CD4-positive, alpha-beta T cell treated with Interleukin-21 for 1 hour (primary cell): ENCODE measurements at places on chromosomes 12 and 14.

- DNase-seq: no peak
These were observed 20.0 kb upstream of the SOCS2 start for GRCh38 chr12:93552427-93552826.

DNA sequence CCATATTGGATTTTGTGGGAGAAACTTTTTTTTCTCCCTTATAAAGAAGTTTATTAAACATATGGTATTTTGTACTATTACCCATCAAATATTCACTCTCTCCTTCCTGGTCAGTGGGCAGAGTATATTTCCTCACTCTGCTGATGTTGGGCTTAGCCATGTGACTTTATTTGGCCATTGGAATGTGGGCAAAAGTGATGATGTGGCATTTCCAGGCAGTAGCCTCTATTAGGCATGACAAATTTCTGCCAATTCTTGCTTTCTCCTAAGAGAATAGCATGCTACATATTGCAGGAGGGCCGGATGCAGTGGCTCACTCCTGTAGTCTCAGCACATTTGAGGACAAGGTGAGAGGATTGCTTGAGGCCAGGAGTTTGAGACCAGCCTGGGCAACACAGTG lies 24.4 kb upstream of the WSCD2 start:
- DNase-seq: no peak

GRCh38 chr14:35391388-35391710 lies 13.2 kb downstream of the NFKBIA start:
- no peak for DNase-seq

DNA sequence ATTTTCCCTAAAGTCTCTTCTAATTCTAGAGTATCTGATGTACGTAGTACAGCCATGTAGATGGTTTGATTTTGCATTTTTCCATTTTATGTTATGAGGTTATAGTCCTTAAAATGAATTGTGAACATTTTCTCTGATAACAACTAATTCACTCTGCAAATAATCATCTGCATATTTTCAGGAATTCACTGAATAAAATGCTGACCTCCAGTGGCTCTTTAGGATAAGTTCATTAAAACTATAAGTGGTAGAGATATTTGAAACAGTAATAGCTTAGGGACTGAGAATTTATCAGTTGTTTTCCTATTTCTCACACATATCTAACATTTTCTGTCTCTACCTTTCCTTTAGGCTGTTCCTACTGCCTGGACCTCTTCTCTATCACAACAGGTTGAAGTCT lies 4.4 kb downstream of the MSRB3 start:
- DNase-seq: no peak

GRCh38 chr12:63844391-63845341 lies at the start of gene SRGAP1:
Gene SRGAP1 (plus strand): TSS chr12:63844700. CDS start chr12:63844817, 117 bp downstream.
- peak; percentile 6 for DNase-seq

DNA sequence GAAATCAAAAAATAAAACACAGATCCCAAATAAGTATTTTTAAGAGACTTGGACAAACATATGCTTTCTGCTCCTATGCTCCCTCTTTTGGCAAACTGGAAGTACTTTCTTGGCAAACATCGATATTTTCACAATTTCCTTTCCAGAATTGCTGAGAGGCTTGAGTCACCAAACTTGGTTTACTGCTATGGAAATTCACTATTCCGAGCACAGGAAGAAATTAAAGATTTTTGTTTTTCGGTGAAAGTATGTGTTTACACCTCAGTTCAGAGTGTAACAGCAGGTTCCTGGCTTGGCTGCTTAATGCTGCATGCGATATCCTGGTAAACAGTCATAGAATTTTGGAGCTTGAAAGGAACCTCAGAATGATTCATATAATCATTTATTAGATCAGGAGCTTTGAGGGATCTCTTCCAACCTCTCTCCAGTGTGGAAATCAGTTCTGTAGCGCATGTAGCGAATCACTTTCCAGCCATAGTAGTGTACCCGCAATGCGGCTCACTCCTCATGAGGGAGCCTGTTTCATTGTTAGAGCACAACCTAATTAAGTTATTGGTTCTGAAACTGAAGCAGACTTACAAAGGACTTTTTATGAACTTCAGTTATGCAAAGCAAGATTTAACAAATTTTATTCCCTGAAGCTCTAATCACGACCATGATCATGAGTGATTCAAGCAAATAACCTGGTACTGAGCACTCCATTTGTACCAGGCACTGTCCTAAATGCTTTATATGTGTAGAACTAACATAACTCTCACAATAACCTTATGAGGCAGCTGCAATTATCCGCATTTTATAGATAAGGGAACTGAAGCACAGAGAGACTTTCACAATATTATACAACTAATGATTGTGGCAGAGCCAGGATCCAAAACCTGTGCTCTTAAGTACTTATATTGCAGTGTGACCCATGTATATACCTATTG lies 56.4 kb upstream of the ATP2A2 start:
- DNase-seq: no peak

- peak; percentile 76 for DNase-seq
These were observed 6.3 kb upstream of the LTBP2 start for GRCh38 chr14:74618078-74618952.

GRCh38 chr14:101726954-101727302 lies 34.6 kb upstream of the PPP2R5C start:
- DNase-seq: no peak

DNA sequence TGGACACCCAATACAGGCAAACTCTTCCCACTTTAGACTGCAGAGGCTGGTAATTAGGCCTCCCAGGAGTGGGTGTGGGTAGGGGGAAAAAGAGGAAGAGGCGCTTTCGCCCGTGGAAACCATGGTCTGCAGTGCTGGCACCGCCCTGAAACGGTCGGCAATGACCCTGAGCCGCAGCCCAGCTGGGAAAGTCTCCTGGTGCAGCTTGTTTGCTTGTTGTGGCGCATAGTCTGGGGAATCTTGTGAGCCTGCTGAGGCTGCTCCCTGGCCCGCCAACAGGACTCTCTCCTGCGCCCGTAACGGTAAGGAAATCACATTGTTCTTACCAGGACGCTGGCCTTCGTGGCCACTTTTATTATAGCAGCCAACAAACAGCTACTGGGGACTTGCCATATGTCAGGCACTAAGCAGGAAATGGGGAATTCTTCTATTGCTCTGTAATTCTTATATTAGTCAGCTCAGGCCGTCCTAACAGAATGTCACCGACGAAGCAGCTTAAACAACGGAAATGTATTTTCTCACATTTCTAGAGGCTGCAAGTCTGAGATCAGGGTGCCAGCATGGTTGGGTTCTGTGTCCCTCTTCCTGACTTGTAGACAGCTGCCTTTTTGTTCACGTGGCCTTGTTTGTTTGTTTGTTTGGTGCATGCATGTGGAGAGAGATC lies 52.5 kb upstream of the RIN3 start:
- peak; percentile 46 for DNase-seq

- no peak for DNase-seq
These were observed 13.2 kb downstream of the KERA start for GRCh38 chr12:91044586-91044985.

DNA sequence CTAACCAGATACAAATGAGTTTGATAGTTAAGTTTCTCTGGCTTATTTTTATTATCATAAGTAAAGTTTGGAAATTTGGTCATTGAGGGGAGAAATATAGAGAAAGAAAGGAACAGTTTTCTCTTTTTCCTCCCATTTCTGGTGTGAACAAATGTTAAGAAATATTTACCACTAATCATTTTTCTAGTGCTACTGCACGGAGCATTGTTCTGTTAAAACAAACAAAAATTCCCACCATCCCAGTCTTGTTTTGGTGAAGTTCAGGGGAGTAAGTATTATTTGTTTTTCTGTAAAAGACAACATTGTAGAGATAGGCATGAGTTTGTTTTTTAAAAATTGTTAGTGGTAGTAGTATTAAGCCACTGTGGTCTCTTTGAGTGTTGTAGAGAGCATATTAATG lies 135.3 kb downstream of the FGD4 start:
- DNase-seq: no peak

- peak; percentile 46 for DNase-seq
These were observed 314.3 kb upstream of the OR4E1 start for GRCh38 chr14:21987937-21988336.

GRCh38 chr14:91100102-91100501 lies 13.8 kb upstream of the DGLUCY start:
- no peak for DNase-seq

DNA sequence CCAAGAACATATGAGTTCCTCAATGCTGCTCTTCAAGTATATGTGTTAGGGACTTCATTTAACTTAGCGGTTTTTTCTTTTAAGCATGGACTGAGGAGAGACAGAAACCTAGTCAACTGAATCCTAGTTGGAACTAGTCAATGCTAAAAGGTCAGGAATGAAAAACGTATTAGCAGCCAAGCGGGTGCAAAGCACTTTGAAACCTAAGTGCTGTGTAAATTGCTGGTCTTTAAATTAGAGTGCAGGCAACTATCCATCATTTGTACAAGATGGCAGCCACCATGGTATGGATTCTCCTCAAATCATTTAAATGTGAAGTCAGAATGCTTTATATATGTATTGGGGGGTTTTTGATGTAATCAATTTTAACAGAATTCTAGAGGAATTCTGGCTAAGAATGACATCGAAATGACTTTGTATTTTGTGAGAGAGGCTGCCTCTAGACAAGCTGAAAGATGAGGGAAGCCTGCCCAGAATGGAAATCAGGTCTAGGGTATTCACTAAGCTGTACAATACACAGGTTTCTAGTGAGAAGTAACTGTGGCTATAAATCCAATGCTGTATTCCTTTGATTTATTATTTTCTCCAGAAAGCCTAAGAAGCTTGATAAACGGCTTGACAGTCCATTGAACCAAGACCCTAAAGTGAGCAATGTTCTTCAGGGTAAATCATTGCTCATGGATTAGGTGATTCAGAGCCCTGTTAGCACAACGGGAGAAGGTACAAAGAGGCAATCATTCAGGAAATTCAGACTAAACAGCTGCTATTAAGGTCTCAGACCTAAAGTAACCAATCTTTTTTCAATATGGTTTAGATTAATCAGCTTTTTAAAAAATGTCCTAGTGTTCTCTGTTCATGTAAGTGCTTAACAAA lies 198.8 kb downstream of the ANO2 start:
- DNase-seq: no peak

DNA sequence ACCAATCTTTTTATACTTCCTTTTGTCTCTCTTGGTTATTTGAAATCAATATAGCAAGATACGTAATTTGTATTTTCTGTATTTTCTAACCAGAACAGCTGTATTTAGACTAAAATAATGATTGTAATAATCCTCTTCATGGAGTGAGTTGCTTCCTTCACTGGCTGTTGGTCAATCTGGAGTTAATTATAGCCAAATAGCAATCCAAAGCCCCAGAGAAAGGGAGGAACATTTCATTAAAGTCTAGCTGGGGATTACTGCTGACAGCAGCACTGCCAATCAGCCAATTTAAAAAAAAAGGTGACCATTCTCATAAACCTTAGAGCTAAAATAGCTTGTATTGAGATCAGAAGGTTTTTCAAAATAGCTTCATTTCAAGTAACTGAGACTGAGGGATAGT lies 118.0 kb downstream of the TRHDE start:
- no peak for DNase-seq

DNA sequence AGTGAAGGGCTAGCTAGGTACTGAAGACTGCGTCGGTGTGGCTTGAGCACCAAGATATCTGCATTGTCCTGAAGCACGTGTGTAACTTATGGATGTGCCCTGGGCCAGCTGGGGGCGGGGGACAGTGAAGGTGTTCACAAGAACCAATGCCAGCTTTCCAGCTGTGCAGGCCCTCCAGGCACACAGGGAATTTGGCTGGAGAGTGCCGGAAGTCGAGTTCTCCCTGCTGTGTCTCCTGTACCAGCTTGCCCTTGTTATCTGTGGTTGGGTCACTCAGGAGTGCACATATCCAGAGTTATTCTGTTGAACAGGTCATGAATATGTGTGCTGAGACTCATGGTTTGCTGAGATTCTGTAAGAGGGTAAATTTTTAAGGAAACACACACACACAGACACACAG lies 75.9 kb upstream of the CRY1 start:
- no peak for DNase-seq

- no peak for DNase-seq
These were observed 11.8 kb upstream of the KRT7 start for GRCh38 chr12:52221070-52221781.

DNA sequence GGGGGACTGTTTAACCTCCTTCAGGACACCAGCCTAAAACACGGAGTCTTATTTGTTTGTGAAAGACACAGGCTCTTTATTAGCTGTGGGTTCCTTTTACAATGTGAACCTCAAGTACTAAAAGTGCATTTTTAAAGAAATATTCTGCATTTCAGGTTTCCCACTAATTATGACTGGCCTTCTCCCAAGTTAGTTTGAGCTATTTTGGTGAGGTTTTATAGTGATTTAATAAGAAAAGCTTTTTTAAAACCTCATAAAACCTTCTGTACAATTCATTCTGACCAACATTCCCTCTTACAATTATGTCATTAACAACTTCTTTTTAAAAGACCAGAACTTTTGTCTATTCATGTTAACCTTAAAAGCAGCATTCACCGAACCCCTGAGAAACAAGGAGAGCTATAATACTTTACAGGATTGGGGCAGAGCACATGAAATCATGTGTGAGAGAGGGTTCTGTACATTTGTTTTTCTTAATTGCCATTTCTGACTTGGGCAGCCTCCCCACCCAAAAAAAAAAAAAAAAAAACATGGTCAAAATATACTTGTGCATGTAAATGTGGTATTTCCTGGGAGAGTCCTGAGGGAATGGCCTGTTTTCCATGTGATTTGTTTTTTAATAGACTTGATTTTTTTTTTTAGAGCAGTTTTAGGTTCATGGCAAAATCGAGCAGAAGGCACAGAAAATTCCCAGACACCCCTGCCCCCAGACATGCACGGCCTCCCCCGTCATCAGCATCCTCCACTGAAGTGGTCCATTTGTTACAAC lies 169.5 kb downstream of the CHST11 start:
- no peak for DNase-seq

DNA sequence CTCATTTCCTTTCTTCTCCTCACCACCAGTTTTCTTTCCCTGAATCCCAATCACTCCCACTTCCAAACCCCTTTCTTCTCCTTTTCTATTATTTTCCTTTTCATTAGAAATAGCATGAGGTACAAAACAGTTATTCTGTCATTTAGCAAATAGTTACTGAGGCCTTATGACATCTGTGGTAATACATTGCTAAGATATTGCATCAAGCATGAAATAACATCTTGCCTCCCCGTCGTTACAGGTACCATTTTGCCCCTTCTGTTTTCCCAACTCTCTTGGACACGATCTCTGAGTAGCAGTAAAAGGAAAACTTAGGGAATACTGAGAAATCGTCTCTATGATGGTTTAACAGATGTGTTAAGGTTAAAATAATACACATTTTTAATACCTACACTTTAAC lies 175.8 kb upstream of the SOX5 start:
- DNase-seq: no peak
